Pulmonary artery endothelial cell (primary cell): ENCODE measurements at places on chromosomes 2 and 18. TPM values are rescaled to one million over a fixed set of nuclear protein-coding genes. Genes with fewer than 3 reads are reported as not detected.

The NEB gene
- total RNA-seq: 0.40 and 0.92 TPM in 2 replicates

The REEP1 gene
- total RNA-seq: 0.25 and 0.26 TPM in 2 replicates

GRCh38 chr18:8056723-8057122 lies 489.6 kb downstream of the PTPRM start:
- no peak for DNase-seq

GRCh38 chr2:128314348-128315121 lies 4.1 kb downstream of the HS6ST1 start:
- DNase-seq: no peak

- no peak for DNase-seq
Observed at GRCh38 chr18:70127359-70127758, 78.1 kb downstream of the RTTN start.

- DNase-seq: no peak
Observed at GRCh38 chr2:22879009-22879863, 505.7 kb upstream of the KLHL29 start.

DNA sequence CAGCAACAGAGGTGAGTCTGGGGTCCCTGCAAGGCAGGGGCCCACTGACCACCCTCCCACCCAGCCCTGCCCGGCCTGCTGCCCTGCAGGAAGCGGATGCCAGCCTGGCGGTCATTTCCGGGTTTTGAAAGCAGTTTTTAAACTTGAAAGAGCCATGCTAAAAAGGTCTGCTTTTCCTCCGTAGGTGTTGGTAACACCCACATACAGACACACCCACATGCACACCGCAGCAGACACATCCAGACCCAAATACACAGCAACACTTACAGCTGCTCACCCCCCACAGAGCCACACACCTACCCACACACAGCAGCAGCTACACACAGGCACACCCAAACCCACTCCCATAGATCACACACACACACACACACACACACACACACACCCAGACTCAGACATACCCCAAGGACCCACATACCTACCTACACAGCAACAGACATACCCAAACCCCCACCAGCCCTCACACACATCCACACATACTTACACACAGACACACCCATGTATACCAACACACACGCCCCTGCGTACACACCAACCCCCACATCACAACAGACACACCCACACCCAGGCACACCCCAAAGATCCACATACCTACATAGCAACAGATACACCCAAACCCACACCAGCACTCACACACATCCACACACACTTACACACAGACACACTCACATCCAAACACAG lies 7.6 kb downstream of the ZFP36L2 start:
- DNase-seq: no peak

- DNase-seq: no peak
Observed at GRCh38 chr2:196530910-196531309, 108.6 kb upstream of the CCDC150 start.

GRCh38 chr2:31526946-31527732 lies 53.6 kb downstream of the SRD5A2 start:
- DNase-seq: no peak

DNA sequence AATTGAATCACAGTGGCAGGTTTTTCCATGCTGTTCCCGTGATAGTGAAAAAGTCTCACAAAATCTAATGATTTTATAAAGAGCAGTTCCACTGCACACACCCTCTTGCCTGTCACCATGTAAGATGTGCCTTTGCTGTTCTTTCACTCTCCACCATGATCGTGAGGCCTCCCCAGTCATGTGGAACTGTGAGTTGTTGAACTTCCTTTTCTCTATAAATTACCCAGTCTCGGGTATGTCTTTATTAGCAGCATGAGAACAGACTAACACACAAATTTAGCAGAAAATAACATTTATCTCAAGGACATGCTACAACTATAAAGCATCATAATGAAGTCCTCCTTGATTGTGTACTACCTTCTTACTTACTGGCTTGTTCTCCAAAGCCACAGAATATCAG lies 1526.0 kb downstream of the LRP1B start:
- DNase-seq: no peak

DNA sequence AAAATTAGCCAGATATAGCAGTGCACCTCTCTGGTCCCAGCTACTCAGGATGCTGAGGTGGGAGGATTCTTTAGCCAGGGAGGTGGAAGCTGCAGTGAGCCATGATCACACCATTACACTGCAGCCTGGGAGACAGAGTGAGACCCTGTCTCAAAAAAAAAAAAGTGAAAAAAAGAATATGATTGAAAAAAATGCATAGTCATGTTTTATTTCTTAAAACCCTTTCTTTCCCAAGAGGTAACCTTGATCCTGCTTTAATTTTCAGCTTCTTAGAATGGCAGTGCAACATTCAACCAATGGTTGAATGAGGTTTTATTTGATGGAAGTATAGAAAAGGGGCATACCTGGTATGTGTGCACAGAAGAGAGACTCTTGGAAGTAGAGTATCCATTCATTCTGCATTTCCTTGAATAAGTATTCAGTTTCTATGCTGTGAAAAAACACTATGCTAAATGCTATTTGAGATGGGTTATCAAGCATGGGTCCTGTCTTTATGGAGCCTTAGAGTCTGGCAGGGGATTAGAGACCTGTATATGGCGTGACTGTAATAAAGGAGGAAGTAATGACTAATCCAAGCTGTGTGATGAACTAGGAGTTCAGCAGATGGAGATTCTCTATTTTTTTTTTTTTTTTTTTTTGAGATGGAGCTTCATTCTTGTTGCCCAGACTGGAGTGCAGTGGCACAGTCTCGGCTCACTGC lies 146.3 kb downstream of the WDSUB1 start:
- DNase-seq: peak; percentile 71

DNA sequence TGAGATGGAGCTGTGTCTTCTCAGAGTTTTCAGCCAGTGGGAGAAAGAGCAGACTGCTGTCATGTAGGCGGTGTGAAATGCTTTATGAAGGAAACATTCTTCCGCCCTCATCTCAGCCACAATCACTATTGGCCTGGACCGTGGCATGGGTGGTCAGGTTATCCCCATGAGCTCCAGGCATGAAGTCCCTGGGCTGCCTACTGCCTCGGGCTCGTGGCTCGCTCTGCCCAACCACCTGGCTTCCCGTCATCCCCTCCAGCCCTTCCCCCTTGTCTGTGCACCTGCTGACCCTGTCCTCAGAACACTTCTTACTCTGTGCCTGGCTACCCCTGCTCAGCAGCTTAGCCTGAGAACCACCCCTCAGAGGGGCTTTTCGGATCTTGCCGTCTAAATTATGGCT lies 15.5 kb downstream of the COLEC11 start:
- no peak for DNase-seq

DNA sequence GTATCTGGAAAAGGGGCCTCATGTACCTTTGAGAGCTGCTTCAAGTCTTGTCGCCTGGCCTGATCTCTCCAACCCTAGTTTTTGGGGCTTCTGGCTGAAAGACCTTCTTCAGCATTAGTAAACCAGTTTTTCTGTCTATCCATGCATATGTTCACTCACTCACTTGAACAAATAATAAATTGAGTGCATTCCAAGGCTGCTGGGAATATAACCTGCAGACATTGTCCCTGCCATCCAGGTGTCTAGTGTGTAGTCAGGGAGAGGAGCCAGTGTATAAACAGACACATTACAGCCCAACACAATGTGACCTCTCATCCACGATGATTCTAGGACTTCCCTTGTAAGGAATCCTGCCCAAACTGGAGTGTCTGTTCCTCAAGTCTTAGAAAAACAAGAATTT lies 262.1 kb downstream of the PRKCE start:
- DNase-seq: no peak

DNA sequence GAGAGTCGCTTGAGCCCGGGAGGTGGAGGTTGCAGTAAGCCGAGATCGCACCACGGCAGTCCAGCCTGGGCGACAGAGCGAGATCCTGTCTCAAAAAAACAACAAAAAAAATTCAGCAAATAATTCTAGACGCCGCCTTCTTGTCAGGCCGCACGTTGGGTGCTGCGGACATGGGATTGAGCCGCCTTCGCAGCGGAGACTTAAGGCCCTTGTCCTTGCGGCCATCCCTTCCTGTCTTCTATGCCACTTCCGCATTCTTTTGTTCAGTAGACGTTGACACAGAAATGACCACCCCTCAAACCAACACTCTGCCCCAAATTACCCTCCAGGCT lies 15.8 kb downstream of the PTPN18 start:
- DNase-seq: no peak

DNA sequence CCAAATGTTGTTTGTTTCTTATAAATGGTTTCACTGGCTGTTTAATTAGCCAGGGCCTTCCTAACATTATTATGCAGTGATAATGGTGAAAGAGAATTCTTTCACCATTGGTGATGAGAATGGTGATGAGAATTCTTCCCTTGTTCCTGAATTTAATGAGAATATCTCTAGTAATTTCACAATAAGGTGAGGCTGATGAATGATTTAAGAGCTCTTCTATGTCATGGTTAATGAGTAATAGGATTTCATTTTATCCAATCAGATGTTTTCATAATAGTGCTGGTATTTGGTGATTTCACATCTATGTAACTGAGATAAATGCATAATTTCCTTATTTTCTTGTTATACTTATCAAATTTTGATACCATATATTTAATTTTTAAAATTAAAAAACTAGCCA lies 535.7 kb upstream of the ZEB2 start:
- no peak for DNase-seq

- no peak for DNase-seq
Observed at GRCh38 chr2:10704034-10704594, 14.3 kb upstream of the NOL10 start.
